ENCODE measurements at places on chromosomes 2 and 18.

GRCh38 chr2:96839293-96839874 lies 4.4 kb downstream of the ANKRD23 start:
- no peak for DNase-seq

- no peak for DNase-seq
Observed at GRCh38 chr2:179272406-179273192, 8.0 kb upstream of the SESTD1 start.

GRCh38 chr2:70710038-70710690 lies 57.8 kb downstream of the ADD2 start:
- no peak for DNase-seq

GRCh38 chr2:133581010-133581760 lies 12.9 kb upstream of the NCKAP5 start:
- DNase-seq, result no peak

- no peak for DNase-seq
Observed at GRCh38 chr18:27109451-27109850, 75.7 kb downstream of the CHST9 start.

DNA sequence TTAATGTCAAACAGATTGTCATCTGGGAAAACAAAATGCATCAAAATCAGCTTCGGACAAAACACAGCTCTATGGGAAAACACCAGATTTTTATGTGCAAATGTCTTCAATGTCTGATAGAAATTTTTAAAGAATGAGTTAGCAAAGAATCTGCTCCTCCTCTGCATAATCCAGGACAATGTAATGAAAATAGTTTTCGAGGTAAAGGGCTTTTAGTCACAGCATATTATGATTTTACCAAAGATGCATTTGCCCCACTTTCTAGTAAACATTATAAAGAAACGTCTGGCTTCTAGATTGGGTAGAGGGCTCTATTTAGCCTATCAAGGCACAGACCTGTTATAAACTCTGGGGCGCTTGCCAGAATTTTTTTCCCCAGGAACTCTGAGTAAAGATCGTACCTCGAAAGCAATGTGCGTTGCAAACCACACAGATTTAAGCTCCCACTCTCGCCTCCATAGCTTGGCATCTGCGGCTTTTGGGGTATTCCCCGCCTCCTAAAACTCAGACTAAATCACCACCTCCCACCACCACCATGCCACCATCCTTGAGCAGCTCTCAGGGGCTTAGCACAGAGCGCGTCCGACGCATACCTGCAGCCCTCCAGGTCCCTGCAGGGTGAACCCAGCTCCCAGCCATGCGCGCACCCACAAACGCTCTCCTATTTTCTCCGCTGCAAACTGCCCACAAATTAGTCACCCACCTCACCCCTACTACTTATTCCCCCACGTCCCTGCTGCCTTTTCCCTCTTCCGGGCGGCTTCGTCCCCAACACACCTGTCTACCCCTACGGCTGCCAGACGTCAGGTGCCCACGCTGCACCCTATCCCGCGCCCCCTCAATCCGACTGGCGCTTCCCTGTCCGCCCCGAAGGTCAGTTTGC lies 829 bp downstream of the ACVR1C start:
- no peak for DNase-seq

- DNase-seq, result no peak
Observed at GRCh38 chr18:39019989-39020388, 1454.4 kb upstream of the CELF4 start.

DNA sequence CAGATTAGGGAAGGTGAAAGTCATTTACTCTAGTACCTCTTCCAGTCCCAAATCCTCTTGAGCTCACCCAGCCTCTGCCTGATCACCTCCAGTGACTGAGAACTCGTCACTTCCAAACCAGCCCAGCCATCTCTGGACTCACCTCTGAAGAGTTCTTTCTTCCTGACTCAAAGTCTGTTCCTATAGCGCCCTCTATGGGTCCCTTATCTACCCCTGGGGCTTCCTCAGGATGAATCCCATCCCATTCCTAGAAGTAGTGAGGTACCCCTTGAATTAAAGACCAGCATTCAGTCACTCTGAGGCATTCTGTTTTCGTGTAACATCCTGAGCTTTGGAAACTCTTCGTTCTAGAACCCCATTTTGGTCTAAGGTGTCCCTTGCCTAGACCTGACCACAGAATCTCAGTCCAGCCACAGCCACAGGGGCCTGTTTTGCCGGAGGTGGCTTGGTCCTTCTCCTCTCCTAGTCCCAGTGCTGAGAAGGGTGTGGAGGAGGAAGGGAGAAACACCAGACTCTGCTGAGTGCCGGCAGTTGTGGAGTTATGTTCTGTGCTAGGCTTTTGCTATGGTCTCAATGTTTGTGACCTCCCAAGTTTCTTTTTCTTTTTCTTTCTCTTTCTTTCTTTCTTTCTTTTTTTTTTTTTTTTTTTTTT lies 32.7 kb downstream of the SIX3 start:
- peak; percentile 37 for DNase-seq

- no peak for DNase-seq
Observed at GRCh38 chr2:238525990-238526389, 99.3 kb downstream of the ASB1 start.

- DNase-seq, result peak; percentile 70
Observed at GRCh38 chr18:10851824-10852319, 297.5 kb downstream of the PIEZO2 start.

- no peak for DNase-seq
Observed at GRCh38 chr18:9239720-9240119, 94.9 kb upstream of the TWSG1 start.

DNA sequence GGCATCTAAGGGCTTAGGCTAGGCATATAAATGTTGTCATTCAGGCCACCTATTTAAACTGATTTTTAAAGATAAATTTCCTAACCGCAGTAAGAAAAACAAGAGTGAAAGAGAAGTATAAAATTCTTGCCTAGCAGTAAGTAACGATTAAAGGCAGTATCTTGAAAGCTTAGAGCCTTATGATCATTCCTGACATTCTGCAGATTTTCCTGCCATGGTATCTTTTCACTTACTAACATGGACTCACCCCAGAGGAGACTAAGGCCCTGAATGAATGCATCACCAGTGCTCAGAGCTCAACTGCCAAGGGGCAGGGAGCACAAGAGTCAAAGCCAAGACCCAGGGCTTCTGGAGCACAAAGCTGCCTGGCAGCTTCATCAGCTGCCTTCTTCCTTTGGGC lies 133.1 kb downstream of the GCA start:
- DNase-seq, result no peak

GRCh38 chr2:74883011-74883410 lies 49.1 kb downstream of the HK2 start:
- no peak for DNase-seq

DNA sequence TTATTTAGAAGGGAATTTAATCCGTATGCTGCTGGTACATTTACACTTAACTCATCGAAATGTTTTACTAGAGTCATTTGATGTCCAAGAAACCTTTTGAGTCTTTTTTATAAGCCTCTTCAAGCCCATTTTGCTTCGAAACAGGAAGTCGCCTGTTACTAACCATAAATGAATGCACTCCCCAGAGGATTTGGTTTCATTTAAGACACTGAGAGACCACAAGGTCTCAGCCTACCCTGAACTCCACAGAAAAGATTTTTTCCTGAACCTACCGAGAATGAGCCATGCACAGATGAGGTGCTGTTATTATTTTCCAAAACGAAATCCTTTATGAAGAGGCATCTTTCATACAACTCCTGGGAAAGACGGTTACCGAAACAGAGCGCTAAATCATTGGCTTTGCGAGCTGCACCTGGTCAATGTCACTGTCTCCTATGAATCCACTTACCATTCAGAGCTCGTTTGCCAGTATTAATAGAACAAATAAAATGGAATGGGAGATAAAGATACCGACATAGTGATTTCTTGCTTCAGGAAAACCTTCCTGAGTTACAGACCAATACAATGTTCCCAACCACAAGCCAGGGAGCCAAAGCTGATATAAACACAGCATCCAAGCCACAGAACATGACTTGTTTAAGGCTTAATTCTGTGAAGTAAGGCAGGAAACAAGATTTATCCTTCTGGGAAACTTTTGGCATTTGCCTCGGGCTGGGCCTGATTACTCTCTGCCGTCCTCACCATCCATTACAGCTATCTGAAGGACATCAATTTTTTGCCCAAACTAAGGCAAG lies 382.1 kb downstream of the OSR1 start:
- DNase-seq, result peak; percentile 10

GRCh38 chr2:42513252-42513918 lies 19.6 kb upstream of the KCNG3 start:
- DNase-seq, result no peak

- DNase-seq, result no peak
Observed at GRCh38 chr2:23904692-23905091, 22.2 kb downstream of the ATAD2B start.

DNA sequence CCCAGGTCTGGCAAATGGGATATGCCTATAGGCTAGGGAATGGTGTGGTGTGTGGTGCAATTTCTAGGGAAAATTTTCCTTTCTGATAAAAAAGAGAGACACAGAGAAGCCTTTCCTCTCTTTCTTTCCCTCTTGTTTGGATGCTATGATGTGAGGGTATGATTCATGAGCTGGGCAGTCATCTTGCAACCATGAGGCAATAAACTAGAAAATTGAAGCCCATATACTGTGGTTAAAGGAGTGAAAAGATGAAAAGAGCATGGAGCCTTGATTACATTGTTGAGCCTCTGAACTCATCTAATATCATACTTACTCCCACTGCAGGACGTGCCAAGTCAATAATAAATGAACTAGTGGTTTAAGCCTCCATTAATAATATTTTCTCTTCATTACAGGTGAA lies 215.6 kb downstream of the HAUS1 start:
- no peak for DNase-seq

GRCh38 chr2:46576875-46577274 lies 97.5 kb downstream of the TMEM247 start:
- no peak for DNase-seq

DNA sequence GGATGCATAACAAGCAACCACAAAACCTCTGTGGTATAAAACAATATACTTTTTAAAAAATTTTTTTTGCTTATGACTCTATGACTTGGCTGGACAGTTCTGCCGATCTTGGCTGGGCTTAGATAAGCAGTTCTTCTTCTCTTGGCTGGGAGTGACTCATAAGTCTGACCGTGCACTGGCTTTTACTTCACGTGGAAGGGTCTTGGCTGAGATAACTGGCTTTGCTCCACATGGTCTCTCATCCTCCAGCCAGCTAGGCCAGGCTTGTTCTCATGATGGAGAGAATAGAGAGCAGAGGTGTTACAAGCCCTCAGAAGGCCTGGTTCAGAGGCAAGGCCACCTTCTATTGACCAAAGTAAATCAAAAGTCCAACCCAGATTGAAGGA lies 178.9 kb upstream of the SERPINE2 start:
- DNase-seq, result no peak

- DNase-seq, result no peak
Observed at GRCh38 chr18:49161627-49162026, 210.9 kb upstream of the SMAD7 start.

DNA sequence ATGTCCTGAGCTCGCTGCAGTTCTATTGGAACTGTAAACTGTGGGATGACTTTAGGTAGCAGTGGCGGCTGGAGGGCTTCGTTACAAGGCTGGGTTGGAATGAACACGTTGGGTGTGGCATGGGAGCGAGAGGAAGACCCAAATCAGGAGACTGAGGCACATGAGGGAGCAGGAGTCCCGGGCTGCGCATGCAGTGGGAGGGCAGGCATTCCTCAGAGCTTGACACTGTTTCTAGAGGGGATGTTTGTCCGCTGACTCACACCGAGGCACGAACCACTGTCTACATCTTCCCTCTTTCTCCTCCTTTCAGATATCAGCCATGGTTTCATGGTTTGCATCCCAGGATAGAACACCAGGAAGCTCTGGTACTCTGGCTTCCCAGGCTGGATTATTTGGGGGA lies 40.6 kb upstream of the LAMA1 start:
- no peak for DNase-seq

DNA sequence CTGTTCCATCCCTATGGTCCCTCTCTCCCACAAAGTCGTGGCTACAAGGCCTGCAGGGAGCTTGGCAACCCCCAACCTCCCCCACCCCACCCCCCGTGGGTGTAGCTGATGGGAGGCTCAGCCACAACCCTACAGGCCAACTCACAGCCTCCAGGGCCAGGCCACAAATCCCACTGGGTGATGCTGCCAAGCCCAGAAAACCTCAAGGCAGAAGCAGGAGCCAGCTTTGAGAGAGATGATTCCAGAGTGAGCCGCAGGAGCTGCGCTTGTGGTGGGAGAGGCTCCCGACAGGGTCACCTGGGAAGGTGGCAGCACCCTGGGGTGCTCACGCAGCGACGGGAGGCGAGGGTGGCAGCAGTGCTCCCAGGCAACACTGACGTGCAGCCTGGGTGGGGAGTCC lies 44.8 kb downstream of the ADCY3 start:
- DNase-seq, result no peak

GRCh38 chr2:71824436-71824835 lies 323.2 kb downstream of the CYP26B1 start:
- DNase-seq, result no peak

- DNase-seq, result no peak
Observed at GRCh38 chr2:46073540-46074046, 223.6 kb upstream of the EPAS1 start.

GRCh38 chr2:100004959-100005387 lies 137.4 kb downstream of the AFF3 start:
- no peak for DNase-seq

DNA sequence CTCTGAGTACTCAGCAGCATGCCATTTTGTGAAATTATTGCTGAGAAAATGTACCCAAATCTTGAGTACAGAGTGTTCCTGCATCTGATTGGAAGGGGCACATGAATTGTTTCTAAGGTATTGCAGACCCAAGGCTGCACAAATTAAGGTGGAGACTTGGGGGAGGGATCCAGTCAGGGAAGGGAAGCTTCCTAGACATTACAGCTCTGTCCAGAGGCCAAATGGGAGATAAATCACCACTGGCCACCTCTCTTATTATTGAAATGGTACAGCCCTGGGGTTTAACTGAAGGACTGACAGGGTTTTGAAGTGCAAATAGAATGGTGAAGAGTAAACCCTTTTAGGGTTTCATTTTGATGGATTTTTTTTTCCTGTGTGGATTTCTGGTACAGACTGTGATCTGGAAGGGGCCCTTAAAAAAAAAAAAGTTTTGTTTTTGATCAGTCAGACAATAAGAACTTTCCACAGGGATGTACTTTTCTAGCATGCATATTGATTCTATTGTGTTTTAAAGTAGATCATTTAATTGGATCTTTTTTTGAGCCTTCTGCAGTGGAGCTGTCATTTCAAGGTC lies 119.4 kb downstream of the GREB1L start:
- no peak for DNase-seq

Data from SK-N-MC (cell line).